Aorta (tissue), 5 donors: ENCODE measurements at places on chromosomes 3 and 15. TPM values are rescaled to one million over a fixed set of nuclear protein-coding genes. Genes with fewer than 3 reads are reported as not detected.

Gene DLL4
- polyA plus RNA-seq: 0.38 TPM

Gene EOGT
- 103 TPM for polyA plus RNA-seq

Gene CP
- 23.7 TPM for polyA plus RNA-seq

Gene CAMK2N2
- not detected for polyA plus RNA-seq

Gene FRMD5
- 0.18 TPM for polyA plus RNA-seq

Gene AHSG
- 0.13 TPM for polyA plus RNA-seq

Gene CLDN11
- polyA plus RNA-seq: 1.4 TPM

GRCh38 chr15:48084759-48085590, 35.8 kb upstream of the SLC24A5 start:
- no peak for DNase-seq

- DNase-seq: no peak
These were observed 16.8 kb downstream of the ATG7 start for GRCh38 chr3:11288786-11289637.

- DNase-seq: no peak
These were observed 122.6 kb downstream of the CNTN3 start for GRCh38 chr3:74491874-74492273.

DNA sequence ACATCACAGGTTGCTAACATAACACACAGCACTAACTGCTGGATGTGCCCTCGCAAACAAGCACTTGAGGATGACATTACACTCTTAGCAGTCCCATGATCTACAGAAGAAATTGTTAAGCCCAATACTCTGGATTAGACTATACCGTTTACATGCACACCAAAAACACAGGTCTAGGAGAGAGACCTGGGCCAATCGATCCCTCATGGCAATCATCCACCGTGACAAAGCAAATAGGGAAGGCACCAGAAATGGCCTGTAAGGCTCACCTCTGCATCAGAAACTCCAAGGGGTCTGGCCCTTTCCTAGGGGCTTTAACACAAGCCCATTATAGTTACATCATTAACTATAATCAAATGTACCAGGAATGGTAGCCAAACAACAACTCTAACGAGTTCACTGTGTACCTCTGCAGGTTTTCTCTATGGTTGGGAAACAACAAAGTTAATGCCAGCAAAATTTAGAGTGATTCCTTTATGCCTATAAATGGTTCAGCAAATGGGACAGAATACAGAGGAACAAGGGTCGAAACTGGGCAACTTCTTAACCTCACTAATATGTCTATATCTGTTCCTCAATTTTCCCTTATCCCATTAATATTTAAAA, 18.5 kb downstream of the TRANK1 start:
- no peak for DNase-seq

DNA sequence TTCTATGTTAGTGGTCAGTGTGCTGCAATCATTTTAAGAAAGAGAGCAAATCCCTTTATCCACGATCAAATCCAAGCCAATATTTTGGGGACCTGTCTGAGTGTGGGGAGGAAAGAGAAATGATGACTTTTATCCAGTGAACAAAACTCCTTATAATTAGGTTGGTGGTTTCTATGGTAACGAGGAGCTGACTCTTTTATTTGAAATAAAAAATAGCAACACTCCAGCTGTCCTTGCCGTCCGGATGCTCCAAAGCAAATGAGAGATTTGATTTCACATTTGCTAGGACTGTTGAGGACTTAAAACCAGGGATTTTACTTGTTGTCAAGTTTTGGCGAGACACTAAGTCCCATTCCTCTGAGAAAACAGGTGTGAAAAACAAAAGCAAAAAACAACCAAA, 154.0 kb upstream of the PRICKLE2 start:
- no peak for DNase-seq

DNA sequence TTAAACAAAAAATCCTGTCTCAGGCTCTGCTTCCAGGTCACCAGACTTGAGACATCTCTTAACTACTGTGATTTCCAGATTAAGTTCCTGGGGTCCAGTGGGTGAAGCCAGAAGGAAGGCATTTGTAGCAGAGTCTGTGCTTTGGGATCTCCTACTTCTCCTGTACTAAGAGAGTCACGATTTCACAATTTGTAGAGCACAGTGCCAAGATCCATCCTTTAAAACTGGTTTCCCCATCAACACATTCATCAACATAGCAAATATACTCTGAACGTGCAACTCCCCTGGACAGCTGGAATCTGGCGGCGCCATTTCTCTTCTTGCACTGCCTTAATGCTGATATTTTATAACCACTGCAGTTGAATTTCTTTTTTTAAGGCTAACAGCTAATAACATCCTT, 33.2 kb downstream of the CDCP1 start:
- DNase-seq: no peak

DNA sequence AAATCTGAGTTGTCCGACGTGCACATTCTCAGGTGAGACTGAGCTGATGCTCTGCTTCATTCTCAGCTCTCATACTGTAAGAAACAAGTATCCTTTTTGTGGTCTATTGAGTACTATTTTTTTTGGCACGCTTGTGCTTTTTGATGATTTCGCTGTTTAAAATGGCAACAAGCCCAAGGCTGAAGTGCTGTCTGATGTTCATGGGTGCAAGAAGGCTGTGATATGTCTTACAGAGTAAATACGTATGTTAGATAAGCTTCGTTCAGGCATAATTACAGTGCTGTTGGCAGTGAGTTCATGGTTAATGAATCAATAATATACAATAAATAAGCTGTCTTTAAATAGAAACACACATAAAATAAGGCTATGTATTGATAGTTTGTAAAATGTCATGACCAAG, 27.2 kb downstream of the AQR start:
- DNase-seq: no peak

DNA sequence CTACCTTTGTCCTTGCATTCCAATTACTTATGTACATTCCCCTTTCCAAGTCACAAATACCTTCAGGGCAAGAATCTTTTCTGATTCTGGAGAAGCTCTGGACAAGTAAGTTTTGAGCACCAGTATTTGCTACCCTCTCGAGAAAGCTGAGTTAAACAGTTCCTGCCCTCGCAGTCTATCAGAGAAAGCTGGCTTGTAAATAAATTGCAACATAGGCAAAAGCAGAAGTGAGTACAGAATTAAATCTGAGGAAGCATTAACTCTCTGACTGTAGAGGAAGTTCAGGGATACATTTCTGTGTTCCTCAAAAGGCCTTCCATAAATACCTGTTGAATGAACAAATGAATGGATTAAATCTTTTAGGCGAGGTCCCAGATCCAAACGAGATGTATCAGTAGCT, 1.2 kb downstream of the OSBPL11 start:
- no peak for DNase-seq

DNA sequence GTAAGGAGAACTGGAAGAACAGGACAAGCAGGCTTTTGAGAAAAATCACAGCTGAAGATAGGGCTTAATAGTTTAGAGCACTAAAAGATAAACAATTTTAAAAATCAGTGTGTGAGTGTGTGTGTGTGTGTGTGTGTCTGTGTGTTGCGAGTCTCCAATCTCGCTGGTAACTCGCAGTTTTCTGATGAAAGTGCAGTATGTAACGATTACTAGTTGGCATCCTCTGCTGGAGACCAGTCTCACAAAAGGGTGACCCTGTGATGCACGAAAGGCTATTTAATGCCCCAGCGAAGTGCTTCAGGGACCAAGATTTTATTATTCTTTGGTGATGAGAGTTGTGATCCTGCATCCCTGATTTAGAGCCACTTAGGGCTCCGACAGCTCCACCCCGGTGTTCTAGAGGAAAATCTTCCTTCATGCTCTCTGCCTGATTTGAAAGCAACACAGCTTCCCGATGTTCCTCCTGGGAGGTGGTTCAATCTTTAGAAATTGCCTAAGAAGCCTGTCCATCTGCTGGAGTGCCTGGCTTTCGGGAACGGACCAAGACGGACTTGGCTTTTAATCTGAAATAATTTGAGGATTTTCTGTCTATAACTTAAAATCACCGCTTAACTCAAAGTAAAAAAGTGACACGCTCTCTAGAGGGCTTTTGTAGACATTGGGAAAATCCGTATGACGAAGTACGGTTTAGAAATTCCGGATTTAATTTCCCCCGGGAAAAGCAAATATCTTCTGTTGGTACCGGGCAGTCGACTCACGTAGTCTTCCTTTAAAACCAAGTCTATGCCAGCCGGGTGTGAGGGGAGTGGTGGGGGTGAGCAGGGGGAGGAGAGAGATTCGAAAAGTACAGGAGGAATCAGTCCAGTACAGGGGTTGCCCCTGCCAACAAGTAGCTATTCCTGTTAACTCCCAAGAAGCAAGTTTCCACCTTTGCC, 1.1 kb upstream of the ALCAM start:
- DNase-seq: no peak

DNA sequence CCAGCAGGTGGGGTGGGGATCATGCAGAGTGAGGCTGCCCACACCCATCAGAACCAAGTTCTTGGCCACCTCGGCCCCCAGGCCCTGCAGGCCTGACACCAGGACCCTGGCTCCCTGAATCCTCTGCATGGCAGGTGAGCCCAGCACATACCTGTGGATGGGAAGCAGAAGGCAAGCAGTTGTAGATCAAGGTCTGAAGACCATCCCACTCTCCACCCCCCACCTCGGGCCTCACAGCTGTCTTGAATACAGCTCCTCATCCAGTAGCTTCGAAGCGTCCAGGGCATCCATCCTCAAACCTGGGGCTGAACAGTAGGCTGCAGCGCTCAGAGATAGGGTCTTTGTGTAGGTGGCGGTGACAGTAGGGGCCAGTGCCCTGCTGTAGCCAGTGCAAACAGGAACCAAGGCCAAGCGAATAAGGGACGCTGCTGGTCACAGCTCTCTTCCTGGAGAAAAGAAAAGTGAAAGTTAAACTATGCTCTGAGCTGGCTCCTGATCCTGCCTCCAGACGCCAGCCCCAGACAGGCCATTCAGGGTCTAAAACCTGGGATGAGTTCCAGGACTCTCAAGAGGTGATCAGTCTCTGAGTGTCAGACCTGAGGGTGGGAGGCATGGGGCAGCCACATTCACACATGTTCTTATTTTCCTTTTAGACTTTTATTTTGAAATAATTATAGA, at the start of gene UBA7:
Gene UBA7 (minus strand): TSS at position 457 of the 678 bp plus-strand sequence. CDS start 166 bp downstream, at position 291.
- DNase-seq: peak; percentile 72

DNA sequence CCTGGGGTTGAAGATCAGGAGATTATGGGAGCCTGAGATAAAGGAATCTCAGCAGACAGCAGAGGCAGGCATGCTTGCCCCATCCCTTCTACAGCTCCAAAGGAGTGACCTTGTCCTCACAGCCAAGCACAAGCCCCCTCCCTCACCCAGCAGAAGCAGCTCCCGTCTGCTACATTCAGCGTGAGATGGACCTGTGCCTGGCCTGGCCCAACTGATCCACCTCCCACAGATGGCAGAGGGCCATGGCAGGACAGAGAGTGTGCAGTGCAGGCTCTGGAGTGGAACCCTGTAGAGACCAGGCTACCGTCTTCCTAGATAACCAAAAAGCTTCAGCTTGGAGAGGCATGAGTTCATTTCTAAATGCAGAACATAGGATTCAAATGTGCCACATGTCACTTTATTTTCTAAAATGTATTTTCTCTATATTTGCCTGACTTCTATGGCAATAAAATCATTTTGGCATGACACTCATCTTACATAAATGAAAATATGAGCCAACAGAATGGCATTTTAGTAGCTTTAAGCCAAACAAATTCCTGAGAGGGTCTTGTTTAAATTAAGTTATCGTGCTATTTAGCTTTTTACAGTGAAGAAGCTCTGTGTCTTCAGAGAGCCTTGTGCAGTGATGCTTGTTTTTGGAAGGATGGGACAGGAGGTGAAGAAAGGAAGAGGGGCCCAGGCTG, 43.7 kb downstream of the SLC12A8 start:
- DNase-seq: no peak

- no peak for DNase-seq
These were observed 196.0 kb downstream of the SUCLG2 start for GRCh38 chr3:67458408-67458807.

DNA sequence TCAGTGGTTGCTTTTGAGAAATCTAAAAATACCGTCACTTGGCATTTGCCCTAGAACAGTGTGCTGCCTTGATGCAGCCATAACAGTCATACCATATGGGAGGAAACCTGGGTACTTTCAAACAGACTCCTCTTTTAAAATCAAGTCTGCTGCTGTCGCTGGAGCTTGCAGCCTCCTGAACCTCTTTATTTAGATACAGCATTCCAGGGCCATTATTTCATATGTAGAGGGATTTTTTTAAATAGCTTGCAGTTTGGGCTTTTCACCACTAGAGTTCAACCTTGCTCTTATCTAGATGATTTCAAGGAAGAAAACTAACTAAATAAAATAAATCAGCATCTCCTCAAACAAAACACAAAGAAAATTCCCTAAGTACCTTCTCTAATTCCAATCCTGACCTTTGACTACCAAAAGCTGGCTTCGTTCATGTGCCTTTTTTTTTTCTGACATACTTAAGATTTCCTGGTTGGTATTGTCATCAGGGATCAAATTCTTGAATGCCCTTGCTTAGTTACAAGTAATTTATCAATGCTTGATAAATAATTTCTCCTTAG, 111.6 kb downstream of the KBTBD8 start:
- no peak for DNase-seq

- DNase-seq: no peak
These were observed 636 bp downstream of the TBC1D21 start for GRCh38 chr15:73873889-73874511.

- no peak for DNase-seq
These were observed 37.0 kb downstream of the DAPK2 start for GRCh38 chr15:64009241-64009640.

GRCh38 chr15:84799511-84800187, 17.5 kb upstream of the ALPK3 start:
- no peak for DNase-seq

DNA sequence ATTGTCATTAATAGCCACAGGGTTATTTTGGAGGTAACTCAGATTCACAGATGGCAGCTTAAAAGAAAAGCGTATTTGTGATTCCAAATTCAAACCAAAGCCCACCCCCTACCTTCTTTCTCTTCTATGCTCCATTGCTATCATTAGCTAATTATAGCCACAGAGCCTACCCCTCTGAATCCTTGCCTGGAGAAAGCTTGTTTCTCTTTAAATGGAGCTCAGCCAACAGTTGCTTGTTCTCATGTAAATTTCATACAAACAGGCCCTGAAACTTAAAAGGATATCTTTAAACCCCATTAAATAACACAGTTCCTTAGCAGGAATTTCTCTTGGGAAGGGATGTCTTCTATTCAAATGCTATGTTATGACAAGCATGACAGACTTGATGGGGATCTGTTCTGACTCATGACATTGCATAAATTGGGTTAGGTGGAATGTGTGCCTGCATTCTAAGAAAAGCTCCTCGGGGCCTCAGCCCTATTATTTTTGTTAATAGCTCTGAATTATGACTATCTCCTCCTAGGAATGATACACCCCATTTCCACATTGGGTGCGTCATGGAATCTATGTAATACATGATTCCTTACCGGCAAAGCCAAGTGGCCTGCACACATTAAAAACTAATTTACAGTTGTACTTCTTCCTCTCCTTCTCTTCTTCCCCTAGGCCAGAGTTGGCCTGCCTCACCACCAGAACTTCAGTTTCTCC, 265.8 kb downstream of the TAFA4 start:
- no peak for DNase-seq
